ENCODE measurements at places on chromosomes 2 and 18.
A peak's percentile ranks its signal among the peaks of the same experiment; 100 is the strongest.

DNA sequence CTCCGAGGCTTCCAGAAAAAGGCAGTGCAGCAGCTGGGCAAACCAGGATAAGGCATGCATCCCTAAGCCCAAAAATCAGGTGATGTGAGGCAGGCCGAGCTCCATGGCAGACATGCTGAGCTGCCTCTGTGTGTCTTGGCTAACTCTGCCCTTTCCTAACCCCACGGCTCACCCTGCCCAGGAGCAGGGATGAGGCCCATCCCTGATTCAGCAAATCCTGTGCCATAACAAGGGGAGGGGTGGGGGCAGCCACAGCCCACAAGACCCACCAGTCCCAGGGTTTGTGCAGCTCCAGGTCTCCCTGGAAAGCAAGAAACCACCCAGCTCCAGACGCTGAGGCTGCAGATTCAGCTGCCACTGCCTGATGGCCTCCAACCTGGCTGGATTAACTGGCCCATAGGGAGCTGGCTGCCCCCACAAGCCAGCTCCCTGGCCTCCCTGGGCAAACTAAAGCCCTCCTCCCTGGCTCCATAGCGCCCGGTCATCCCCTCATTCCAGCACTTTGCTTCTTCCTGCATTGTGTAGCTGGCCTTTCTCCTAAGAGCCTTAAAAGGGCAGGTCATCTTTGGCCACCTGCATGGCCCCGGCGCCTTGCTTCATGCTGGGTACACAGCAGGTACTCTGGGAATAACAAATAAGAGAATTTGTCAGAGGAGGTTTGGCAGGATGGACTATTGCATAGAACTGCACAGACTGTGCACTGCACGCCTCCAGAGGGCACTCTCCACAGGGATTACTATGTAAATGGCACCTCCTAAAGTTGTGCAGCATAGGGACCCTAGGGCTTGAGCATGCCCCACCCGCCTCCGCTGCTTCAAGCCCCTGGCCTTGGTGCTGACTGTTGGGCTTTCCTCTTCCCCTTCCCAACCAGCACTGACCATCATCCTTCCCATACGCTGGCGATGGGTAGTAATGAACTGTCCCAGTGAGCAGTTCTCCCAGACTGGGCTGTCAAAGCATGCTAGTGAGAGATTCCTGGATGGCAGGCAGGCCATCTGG, 10.7 kb downstream of the STEAP3 start:
- DNase-seq: no peak

- no peak for DNase-seq
Measured at GRCh38 chr2:17958466-17959092, 80.1 kb downstream of the KCNS3 start.

- DNase-seq: peak; percentile 90
Measured at GRCh38 chr2:102258386-102259074, 52.8 kb upstream of the IL1RL1 start.

DNA sequence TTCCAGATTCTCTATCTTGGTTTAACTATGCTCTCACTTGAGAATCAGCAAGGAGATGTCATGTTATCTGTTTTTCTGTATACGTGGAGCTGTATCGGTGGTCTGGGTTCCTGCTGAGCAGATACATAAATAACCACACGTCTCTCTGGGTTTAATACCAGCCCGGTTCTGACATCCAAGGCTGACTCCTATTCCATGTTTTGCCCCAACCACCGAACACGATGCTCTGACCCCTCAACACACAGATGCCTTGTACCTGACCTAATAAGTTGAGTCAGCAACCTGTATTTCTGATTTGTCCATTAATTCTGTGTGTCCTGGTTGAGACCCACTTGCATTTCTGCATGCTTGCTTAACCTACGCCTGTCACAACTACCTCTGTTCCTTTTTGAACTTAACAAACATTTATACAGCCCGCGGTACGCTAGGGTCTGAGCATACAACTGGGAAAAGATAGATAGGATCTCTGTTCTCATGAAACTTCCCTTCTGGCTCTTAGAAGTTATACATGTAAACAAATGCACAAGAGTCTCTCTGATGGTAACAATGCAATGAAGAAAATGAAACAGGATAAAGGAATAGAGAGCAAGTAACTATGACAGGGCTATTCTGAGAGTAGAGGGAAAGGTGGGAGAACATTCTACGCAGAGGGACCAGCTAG, 480.4 kb downstream of the PARD3B start:
- no peak for DNase-seq

DNA sequence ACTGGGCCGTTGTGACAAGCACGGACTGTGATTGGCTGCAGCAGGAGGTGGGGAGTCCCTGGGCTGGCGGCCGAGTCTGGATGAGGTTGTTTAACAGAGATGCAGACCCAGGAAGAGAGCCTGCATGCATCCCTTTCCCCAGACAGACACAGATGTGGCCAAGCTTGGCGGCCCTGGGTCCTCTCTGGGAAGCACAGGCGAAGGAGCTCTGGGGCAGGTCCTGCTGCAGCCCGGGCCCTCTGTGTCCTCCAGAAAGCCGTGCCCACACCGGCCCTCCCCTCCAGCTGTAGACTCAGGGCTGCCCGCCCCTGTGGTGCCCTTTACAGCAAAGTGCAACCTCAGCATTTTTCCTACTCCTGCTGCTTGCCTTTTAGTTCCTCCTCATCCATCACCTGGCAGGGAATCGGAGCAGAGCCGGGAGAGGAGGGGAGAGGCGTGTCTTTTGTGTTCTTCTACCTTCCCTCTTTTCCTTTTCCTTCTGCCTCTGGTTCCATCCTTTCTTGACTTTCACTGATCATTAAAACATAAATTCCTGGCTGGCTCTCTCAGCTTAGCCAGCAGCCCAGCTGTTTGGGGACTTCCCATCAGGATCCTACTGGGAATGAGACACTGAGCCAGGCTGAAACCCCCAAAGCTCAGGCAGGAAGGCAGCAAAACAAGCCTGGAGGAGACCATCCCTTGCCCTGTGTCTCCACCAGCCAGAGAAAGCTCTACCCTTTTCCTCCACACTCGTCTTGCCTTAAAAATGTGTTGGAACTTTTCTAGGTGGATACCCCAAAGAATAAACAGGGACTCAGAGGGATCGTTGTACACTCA, 75.0 kb downstream of the CTIF start:
- no peak for DNase-seq

GRCh38 chr18:53148123-53148522, 808.1 kb downstream of the DCC start:
- DNase-seq: no peak

GRCh38 chr18:47917923-47918610, 12.4 kb downstream of the SMAD2 start:
- DNase-seq: no peak

GRCh38 chr2:136327162-136327852, 209.4 kb upstream of the CXCR4 start:
- peak; percentile 30 for DNase-seq

DNA sequence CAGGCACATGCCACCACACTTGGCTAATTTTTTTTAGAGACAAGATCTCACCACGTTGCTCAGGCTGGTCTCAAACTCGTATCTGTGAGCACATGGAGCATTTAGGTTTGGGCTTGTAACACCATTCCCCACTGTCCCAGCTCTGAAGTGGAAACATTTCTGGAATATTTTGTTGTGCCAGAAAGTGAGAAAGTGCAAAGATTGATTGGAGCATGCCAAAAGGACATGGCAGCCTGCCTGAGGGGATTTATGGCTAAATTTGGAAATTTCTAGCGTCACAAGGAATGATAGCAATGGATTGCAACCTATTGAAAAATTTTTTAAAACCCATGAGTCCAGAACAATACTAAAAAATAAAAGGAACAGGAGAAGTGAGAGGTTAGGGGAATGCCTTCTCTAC, 136.8 kb downstream of the ESCO1 start:
- no peak for DNase-seq

DNA sequence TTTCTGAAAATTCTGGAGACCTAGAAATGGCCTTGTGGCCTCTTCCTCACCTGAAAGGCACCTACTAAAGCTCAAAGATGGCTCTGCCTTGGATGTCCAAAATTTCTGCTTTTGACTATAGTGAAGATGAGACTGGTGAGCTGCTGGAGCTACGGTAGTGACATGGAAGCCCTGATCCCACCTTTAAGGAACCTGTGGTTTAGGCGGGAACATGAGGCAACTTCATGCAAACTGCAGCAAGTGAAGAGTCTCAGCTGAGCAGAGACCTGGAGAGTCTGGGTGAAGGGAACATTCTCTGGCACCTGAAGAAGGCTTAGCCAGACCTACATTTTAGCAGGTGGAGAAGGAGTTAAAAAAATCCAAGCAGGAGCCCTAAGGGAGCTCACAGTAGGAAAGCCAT, 40.0 kb downstream of the GORASP2 start:
- DNase-seq: no peak

DNA sequence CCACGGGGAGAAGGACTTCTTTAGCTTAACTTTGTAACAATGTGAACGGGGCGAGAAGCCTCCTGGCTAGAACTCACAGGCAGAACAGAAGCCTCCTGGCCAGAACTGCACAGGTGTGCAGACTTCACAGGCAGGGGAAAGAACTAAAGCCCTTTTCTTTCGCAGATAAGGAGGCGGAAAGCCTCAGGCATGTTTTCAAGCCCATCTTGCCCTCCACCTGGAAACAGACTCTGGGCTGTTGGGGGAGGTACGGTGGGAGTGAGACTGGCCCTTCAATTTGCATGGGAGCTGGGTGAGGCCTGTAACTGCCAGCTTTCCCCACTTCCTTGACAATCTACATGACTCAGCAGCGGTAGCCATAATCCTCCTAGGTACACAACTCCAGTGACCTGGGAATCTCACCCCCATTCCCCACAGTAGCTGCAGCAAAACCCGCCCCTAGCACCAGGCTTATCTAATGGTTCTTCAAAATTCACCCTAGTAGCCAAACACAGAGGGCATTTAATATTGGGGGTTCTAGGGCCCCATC, 22.9 kb upstream of the ABCA12 start:
- no peak for DNase-seq

- DNase-seq: no peak
Measured at GRCh38 chr2:202771741-202772460, 99.7 kb downstream of the ICA1L start.

DNA sequence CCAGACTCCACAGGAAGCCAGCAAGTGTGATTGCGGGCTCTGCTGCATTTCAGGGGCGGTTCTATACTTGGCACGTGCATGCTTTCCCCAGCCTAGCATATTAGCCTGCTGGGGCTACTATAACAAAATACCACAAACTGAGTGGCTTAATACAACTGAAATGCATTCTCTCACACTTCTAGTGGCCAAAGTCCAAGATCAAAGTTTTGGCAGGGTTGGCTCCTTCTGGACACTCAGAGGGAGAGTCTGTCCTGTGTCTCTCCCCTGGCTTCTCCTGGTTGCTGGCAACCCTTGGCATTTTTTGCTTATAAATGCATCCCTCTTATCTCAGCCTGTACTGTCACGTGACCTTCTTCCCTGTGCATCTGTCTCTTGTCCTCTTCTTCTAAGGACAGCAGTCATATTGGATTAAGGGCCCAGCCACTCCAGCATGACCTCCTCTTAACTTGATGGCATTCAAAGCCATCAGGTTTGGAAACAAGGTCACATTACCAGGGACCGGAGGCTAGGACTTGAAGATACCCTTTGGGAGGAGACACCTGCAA, 138.7 kb downstream of the RNF152 start:
- DNase-seq: no peak

- DNase-seq: no peak
Measured at GRCh38 chr2:26880161-26880560, 32.2 kb downstream of the DPYSL5 start.

DNA sequence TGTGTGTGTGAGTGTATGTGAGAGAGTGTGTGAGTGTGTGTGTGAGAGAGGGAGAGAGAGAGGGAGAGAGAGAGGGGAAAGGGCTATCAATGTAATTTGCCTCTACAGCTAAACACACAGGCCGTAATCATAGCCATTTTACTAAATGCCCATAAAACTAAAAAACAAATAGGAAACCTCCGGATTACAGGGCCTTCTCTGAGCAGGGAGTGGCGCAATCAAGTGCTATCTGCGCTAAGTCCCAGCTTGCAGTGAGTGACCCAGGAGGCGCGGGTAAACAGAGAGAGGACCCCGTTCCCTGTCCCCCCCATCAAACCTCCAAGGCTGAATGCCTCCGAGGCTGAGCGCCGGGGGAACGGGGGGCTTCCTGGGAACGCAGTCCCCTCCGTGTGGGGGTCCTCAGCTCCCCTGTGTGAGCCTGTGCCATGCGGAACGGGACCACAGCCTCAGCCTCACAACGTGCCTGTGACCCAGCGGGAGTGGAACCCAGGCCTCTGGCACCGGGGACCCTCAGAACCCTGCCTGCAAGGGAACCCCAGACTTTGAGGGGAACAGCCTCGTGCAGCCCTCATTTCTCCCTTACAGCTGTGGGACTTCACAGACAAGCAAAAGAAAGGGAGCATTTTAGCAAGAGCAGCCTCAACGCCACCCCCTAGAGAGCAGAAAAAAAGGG, 54.7 kb upstream of the ID2 start:
- DNase-seq: no peak

DNA sequence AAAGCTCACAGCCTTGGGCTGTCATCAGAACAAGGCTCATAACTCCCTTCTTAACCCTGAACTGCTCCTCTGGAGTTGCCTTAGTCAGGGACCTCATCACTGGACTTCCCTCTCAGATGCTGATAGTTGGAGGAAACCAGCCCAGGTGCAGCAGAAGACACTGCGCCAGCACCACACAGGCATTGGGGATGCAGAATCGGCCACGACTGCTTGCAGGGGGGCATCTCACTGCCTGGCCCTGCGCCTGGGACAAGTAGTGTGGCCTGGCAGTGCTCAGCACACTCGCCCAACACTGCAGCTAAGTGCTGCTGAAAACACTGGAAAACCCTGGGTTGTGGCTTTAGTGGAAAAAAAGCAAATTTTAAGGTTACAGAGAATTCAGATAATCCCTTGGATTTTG, 68.7 kb downstream of the NCK2 start:
- DNase-seq: no peak

GRCh38 chr2:63086687-63087086, 36.1 kb downstream of the OTX1 start:
- DNase-seq: no peak

DNA sequence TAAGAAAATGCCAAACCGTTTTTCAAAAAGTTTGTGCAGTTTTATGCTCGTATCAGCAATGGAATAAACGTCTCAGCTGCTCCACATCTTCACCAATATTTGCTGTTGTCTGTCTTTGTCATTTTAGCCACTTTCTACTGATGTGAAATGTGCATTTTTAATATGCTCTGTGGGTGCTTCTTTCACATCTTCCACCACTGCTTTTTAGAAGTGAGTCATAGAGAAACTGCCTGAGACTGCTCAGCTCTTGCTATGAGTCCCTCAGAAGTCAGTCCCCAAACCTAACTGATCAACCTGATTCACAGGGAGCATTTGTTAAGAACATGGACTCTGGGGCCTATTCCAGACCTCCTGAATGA, 41.0 kb upstream of the EPC2 start:
- DNase-seq: no peak

GRCh38 chr2:163011000-163011399, 172.4 kb upstream of the KCNH7 start:
- DNase-seq: no peak

- DNase-seq: no peak
Measured at GRCh38 chr2:26400723-26401122, 997 bp upstream of the DRC1 start.
